T-helper 2 cell (primary cell): ENCODE measurements at places on chromosomes 1 and 21.

GRCh38 chr1:42765832-42766740, 742 bp downstream of the P3H1 start:
- peak; percentile 51 for DNase-seq

GRCh38 chr1:177975588-177976495, 6.0 kb upstream of the SEC16B start:
- no peak for DNase-seq

DNA sequence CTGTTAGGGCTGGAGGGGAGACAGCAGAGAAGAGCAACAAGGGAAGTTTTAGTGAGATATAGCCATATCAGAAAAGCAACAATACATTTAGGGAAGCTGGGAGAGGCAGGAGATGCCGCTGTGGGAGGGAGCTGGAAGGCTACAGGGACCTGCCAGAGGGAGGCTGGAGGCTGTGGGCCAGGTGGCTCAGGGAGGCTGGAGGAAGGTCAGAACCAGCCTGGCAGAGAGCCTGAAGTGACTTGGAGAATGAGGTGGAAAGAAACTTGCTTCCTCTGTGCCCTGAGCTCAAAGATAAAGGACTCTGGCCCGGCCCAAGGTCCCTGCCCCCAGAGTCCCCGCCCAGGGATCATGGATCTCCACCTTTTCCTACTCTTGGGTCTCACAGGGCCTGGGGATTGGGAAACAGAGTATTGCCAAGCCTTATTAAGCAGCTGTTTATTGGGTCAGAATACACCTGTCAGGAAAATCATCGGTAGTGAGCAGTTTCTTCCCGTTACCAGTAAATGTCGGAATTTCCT, 85.9 kb downstream of the KIF26B start:
- no peak for DNase-seq

GRCh38 chr1:186208405-186209129, 166.5 kb downstream of the TPR start:
- DNase-seq: no peak
